SK-N-MC (cell line): ENCODE measurements at places on chromosomes 5 and 9.

DNA sequence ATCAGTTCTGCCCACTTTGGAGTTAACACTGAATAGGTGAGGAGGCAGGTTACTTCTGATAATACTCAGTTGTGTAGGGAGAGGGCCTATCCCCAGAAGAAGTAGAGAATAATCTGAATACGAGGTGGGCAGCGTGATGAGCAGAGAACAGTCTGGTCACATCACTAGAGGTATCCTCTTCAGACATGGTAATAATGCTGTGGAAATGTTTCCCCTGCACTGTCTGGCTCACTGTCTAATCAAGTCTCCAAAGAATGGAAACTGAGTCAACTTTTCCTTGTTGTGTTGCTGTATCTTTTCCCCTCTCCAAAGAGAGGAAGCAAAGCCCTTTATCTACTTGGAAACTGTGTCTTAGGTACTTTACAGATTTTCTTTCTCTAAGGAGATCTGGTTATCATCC lies 110.9 kb upstream of the ANKRD55 start:
- DNase-seq = no peak

- DNase-seq = no peak
Measured at GRCh38 chr5:167511-167910, 23.8 kb upstream of the LRRC14B start.

DNA sequence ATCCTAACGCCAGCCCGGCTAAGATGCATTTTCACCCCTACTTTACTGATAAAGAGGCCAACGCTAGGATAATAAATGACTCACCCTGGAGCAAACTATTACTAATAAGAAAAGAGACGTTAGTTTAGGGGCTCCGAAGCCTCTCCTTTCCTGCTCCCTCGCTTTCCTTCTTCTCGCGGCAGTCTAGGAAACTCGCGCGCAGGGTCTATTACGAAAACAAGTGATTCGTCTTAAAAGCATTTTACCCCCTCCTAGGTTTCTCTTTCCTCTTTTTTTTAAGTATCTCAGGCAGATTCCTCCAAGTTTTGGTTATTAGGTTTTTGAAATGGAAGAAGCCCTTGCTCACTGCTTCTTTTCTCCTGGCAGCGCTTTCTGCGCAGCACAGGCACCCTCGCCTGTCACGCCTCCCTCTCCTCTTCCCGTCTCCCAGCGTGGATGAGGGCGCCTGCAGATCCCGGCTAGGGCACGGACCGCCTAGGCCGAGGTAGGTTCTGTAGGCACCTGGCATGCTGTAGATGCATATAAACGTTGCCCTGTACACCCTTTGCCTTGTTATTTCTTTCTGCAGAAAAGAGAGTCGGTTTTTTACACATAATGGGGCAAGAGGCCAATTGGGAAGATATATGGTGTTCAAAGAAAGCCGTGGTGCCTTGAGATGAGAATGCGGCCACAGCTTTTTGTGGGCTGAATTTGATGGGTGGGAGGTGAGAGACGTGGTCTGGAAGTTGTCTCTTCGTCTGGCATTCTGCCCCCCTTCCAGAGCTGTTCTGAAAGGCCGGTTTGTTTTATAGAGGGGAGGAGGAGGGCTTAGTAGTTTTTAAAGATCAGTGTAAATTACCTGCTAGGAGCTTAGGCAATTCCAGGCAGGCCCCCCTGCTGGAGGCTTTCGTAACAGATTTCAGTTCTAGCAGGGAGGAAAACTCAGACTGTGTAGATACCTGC lies 983 bp downstream of the GCNT1 start:
- no peak for DNase-seq

DNA sequence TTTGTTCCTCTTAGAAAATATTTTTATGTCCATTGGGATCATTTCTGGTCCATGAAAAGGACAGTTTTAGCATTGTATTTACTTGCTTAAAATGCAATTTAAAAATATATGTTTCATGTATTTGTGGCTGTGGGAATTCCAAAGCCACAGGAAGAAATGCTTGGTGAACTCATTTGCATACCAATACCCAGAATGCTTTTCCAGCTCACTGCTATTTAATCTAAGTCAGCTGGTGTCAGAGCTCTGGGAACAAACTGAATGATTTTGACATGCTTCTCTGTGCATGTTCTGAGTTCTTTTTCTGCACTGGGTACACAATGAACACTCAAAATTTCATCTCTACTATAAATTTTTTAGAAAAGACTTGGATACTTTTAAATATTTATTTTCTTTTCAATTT lies 482.8 kb upstream of the ARRDC3 start:
- DNase-seq = peak; percentile 52

DNA sequence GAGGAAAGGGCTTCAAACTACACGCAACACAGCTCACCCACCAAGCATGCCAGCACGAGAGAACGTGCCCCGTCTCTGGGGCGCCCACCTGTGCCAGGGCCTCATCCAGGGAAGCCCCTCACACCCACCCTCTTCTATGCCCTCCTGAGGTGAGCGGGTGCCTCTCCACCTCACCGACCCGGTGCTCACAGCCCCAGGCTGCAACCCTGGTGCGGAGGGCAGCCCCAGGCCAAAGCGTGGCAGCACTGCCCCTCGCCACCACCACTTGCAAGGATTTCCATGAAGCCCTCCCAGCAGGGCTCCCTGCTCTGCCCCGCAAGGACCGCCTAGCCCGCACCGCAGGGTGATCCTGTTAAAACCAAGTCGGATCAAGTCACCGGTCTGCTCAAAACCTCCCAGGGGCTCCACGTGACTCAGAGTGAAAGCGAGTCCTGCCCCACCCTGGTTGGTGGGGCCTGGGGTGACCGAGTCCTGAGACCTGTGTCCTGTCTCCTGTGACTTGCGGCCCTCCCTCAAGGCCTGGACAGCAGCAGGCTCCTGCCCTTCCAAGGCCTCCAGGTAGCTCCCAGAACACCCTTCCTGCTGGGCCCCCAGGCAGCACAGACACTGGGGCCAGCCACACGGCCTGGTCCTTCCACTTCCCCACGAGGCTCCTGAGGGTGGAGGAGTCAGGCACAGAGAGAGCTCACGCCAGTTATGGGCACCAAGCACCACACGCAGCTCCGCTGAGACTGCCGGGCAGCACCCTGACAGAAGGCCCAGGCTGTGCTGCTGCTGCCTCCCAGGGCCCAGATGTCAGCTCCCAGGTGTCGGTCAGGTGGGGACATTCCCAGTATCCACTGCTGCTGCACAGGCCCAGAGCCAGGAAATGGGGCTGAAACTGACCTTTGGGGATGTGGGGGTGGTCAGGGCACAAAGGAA lies 12.7 kb downstream of the BRD3 start:
- no peak for DNase-seq

DNA sequence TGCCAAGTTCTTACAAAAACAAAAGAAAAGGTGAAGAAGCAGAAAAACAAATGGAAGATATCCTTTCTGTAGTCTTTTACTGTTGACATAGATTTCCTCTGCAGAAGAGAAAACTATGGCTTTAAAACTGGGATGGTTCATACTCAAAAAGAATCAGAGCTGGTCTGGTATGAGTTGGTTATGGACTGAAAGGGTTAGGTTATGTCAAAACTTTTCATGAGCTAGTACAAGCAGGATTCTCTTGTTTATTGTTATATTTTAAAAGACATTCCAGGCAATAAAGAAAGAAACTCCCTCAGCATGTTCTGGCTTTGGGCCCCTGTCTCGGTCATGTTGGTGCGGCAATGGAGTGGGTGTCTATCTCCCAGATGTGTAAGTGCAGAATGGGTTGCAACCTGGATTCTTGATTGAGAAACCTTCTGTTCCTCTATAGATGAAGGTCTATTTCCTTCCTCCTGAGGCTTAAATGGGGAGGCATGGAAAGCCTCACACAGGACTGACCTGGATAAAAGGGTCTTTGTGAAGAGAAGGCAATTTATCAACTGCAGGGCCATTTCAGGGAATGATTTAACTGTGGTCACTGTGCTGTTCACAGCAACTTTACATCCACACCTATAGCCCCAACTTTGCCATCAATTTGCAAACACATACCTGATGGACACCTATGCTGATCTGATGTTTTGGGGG lies 209.6 kb upstream of the TNC start:
- no peak for DNase-seq

- DNase-seq = no peak
Measured at GRCh38 chr5:79973511-79973910, 17.6 kb downstream of the MTX3 start.

- no peak for DNase-seq
Measured at GRCh38 chr5:54320256-54320655, 9.9 kb upstream of the ARL15 start.

DNA sequence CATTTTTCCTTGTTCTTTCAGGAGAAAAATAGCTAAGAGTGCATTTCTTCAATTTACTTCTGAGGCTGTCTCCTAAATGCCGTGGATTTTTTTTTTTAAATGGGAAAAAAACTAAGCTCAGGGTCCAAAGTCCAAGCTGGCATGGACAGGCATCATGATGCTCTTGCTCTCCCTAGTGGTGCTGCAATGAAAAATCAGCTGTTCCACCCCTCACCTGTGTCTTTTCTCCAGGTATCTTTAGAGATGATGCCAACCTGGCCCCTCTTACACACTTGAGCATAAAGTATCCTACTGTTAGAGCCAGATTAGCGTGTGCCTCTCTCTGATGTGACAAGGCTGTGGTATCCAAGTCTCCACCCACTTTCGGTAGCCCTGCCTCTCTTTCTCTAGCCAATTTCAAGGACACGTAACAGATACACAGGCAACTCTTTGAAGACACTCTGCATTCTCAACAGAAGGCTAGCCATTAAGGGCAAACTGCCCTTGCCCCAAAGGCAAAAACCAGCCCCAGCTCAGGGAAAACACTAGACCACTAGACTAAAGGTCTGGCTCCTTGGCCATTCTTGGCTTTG lies 208.8 kb downstream of the SAXO1 start:
- peak; percentile 8 for DNase-seq

DNA sequence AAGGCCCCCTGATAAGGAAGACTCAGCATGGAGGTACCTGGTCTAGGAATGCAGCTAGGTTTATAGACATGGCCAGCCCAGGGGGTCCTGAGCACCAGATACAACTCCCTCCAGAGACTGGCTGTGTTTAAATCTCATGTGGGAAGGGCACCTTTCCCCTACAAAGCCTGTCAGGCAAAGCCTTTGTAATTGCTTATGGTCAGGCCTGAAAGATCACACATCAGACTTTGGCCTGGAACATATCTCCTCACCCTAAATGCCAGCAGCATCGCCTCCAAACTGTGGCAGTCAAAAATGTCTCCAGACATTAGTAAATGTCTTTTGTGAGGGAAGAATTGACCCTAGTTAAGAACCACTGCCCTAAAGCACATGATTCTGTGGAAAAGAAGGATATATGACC lies 51.6 kb upstream of the MACIR start:
- no peak for DNase-seq

- DNase-seq = no peak
Measured at GRCh38 chr5:176673651-176674583, 26.6 kb downstream of the TSPAN17 start.

DNA sequence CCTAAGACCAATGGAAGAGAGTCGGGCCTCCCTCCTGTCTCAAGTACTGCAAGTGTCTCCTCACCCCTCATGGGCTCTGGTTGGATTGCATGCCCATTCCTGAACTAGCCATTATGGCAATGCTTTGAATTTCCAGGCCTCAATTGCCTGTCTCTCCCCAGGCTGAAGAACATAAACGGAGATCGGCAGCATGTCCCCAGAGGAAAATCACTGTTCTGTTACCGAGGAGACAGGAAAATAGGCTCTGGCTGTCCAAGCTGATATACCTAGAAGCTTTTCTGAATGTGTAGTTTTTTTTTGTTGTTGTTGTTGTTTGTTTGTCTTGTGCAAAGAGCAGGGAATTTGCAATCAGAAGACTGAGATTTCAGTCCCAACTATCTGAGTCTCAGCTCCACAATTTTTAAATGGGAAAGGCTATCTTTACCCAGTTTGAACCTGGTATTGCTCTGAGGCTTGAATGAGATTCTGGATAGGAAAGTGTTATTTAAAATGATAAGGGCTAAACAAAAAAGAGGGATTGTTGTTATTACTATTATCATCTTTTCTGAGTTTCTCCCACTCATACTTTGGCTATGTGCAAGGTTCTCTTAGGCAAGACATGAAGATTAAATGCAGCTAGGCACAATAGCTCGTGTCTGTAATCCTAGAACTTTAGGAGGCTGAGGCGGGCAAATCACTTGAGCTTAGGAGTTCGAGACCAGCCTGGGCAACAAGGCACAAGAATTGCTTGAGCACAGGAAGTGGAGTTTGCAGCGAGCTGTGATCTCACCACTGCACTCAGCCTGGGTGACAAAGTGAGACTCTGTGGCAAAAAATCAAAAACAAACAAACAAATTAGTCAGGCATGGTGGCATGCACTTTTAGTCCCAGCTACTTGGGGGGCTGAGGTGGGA lies 77.2 kb upstream of the KLF9 start:
- DNase-seq = no peak

DNA sequence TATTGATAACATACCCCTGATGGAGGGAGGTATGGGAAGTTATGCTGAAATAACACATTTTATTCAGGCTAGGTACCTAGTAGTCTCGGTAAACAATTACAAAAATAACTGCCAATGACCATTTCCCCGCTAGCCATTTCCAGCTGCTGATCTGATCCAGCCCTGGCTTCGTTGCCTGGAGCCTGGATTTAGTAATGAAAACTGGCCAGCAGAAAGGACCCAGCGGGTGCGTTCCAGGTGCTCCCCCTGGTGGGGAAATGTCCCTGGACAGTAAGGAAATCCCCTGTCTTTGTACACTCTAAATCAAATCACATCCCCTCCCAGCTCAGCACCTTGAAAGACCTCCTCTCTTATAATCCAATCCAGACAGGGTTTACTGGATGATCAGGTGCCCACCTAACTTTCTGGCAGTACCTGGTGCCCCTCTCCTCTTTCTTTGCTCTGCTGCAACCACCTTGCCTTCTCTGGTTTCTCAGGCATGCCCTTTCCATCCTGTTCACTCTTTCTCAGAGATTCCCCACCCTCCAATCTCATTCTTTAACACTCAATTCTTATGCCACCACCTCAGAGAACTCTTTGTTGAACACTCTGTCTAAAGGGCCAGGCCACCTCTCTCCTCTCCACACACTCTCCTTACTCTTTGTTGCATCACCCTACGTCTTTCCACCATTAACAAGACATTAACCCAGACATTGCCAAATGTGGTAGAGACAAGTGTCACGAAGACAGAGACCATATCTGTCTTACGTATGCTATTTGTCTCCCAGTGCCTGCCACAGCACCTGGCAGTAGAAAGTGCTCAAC lies 50.1 kb upstream of the SMAD5 start:
- no peak for DNase-seq

GRCh38 chr5:34001241-34001841 lies 6.5 kb downstream of the AMACR start:
- no peak for DNase-seq

GRCh38 chr5:170985486-170985885 lies 123.7 kb downstream of the RANBP17 start:
- DNase-seq = no peak

- DNase-seq = no peak
Measured at GRCh38 chr9:134233022-134233421, 68.7 kb upstream of the RNU6ATAC start.

DNA sequence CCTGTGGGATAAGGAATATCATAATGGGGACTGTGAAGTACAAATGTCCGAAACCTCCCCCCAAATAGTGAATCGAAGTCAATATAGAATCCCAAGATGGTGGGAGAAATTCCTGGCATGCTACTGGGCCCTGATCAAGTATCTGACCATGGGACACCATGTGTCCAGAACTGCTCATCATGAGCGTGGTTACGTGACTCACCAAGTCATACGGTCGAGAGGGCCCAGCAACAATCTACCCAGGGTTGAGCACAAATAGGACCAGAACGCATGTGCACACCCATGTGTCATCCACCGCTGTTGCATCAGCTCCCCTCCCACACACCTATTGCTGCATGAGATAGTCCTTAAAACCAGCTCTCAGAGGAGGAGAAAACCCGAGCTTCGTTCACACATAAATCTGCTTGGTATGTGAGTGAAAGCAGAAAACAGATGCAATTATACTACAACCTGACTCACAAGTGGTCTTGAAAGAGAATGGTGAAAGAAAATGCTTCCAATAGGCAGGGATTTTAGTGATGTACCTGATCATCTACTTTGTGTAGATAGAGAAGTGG lies 353.2 kb downstream of the CWC27 start:
- DNase-seq = no peak
